ENCODE measurements at places on chromosomes 6 and 20.

DNA sequence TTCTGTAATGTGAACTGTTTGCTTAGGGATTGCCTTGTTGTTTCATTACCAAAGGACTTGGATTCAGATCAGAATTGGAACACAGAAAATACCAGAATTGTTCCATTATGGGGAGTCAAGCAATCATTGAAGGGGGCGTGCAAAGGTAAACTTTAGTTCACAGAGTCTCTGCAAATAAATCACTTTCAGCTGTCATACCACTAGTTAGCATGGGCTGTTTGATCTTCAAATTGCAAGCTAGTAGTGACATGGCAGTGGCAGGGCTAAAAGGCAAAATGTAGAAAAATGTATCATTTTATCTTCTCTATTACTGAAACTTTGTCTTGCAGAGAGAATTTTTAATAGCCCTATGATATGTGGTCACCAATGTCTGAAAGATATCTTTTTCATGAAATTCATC, 483.2 kb upstream of the NRSN1 start:
- DNase-seq, result no peak

DNA sequence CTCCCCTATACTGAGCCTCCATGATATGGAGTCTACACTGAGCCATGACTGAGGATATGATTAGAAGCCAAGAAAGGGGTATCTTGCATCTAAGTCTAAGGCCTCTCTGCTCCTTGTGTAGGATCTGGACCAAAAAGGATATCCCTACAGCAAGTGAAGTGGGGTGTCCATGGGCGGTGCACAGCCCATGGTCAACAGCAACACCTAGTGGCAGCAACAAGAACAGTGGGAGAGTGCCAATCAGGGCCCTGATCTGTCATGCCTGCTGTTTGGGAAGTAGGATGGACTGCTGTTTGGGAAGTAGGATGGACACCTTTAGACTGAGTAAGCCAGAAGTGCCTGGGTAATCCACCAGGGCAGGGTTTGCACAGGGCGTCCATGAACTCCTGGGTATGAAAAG, 22.4 kb downstream of the PTGIS start:
- DNase-seq, result no peak

DNA sequence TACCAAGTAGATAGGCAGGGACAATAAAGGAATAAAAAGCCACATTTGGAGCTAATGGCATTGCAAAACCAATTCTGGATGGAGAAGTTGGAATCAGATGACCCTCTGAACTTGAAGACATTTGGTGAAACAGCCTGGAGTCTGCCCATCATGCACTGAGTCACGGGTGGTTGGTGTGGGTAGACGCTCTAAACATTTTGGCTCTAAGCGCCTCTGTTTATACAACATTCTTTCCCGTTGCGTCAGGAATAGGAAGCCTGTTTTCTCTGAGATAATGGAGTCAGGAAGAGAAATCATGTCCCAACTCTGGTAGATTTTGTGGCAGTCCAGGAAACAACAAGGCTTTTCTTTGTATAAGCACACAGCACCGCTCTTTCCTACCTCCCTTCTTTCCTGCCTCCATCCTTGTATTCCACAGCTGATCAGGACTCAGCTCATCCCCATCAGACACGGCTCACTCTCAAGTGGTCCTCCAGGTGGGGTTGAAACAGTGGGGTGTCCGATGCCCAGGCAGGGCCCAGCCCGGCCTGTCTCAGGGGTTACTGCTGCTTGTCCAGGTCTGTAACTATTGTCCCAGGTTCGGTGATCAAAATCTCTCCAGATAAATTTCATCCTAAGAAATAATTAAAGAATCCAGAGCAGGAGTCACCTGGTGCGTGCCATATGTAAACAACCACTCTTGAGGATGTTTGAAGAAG, 12.1 kb upstream of the RAMACL start:
- no peak for DNase-seq

GRCh38 chr6:1574890-1575209, 34.9 kb upstream of the FOXC1 start:
- no peak for DNase-seq

DNA sequence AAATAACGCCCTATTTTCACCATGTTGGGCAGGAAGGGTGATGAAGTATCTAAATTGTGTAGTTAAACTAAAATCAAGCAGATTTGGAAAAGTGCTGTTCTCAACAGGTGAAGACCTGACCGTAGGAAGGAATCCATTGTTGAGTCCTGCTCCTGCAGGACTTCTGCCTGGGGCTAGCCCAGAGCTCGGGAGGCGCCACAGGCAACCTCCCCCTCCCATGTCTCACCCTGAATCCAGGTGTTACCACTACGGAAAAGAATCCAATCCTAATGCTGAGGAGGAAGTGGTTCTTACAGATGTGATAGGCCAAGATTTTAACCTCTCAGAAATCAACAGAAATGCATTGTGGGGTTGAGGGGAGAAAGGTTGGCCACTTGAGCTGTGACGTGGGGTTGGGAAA, 30.2 kb downstream of the RAB22A start:
- no peak for DNase-seq

- DNase-seq, result no peak
Measured at GRCh38 chr6:139343052-139343750, 31.2 kb downstream of the CITED2 start.

GRCh38 chr6:87182321-87182720, 27.0 kb downstream of the ZNF292 start:
- DNase-seq, result no peak

GRCh38 chr6:106486236-106486635, 125.7 kb downstream of the CRYBG1 start:
- DNase-seq, result no peak

GRCh38 chr6:24394780-24395437, 7.8 kb upstream of the MRS2 start:
- DNase-seq, result no peak

GRCh38 chr20:1173698-1174097, 11.1 kb downstream of the TMEM74B start:
- DNase-seq, result no peak

DNA sequence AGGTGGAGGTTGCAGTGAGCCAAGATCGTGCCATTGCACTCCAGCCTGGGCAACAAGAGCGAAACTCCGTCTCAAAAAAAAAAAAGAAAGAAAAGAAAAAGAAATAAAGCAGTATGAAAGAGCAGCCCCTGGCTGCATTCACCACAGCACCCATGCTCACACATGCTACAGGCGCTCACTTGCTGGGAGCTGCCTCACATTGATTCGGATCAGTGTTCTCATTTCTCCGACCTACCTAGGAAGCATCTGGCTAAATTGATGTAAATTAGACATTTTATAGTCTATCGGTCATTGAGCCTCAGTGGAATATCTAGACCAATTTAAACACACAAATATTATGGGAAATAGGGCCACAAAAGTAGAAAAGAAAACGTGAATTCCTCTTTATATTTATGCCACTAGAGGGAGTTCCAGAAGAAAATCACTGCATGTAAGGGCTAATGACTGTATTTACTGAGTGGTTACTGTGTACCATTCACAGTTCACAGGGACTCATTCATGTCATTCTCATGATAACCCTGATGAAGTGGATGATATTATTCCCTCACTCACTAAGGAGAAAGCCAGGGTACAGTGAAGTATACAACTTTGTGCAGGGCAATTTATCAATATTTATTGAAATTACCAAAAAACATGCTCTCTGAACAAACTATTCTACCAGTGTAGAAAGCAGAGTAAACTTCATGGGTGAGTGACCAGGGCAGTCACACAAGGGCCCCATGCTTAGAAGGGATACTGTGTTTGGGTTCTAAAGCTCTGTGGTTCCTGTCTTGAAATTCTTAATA, 5.3 kb upstream of the MOG start:
- no peak for DNase-seq

GRCh38 chr6:153425536-153425935, 294.5 kb upstream of the RGS17 start:
- no peak for DNase-seq

DNA sequence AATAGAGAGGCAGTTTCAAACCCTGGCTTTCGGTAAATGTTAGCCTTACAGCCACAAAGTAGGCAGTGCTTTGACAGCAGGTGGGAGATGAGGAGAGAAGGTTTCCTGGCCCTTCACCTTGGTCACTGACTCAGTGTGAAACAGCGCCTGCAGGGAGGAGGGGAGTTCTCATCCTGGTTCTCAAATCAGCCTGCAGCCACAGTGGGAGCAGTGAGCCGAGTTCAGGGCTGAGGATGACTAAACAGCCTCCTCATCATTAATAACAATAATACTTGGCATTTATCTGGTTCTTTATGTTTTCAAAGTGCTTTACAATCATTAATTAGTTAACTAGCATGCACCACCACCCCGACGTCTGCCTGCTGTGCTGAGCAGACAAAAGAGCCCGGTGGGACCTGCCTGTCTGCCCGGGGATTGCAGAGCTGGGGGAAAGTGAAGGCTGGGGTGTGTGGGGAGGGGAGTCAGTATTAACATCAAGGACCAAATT, 59.6 kb downstream of the PRDM1 start:
- peak; percentile 65 for DNase-seq

- no peak for DNase-seq
Measured at GRCh38 chr20:44328428-44328827, 8.4 kb upstream of the R3HDML start.

DNA sequence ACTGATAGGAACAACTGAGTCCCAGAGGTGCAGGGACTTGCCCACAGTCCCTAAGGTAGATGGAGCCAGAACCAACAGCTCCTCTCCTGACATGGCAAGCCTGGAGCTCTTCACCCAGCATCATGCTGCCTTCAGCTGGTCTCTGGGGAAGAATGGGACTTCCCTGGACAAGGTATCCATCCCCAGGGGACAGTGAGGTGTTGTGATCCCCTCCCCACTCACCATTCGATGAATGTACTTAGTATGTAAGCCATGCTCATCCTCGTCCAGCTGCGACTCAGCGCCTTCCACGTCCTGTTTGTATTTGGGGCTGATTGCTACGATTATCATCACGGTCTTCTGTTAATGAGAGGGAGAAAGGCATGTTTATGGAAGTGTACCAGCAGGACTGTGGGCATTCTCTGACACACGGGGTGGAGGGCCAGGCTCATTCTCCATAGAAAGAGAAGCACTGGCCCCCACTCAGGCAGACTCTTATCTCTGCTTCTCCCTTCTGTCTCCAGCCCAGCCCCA, 39.4 kb downstream of the TRAF3IP2 start:
- DNase-seq, result no peak

- DNase-seq, result no peak
Measured at GRCh38 chr20:45487231-45487635, 17.7 kb downstream of the WFDC2 start.

GRCh38 chr6:79557673-79558467, 20.6 kb upstream of the LCA5 start:
- DNase-seq, result no peak

DNA sequence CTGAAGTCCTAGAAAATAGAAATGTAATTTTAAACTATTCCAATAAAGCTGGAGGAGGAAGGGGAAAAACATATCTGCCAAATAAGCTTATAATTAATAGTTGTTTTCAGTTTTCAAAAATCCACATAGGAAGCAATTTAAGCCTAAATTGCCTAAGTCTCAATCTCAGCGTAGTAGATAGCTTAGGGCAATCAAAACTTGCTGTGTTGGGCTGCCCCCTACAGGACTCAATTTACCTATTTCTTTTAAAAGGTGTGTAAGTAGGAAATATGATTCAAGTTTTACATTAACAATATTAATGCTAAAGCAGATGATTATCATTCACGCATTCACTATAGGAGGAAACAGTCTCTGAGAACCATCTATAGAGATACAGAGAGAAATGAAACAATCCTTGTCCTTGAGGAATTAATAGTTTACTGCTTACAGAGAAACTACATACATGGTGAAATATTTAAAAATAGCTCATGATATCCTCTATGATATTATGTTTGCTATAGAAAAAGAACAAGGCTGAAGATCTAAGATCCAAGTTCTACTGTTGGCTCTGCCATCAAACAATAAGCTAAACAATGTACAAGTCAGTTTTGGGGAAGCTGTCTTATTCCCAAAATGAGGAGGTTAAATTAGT, 102.1 kb downstream of the ATG5 start:
- peak; percentile 75 for DNase-seq

DNA sequence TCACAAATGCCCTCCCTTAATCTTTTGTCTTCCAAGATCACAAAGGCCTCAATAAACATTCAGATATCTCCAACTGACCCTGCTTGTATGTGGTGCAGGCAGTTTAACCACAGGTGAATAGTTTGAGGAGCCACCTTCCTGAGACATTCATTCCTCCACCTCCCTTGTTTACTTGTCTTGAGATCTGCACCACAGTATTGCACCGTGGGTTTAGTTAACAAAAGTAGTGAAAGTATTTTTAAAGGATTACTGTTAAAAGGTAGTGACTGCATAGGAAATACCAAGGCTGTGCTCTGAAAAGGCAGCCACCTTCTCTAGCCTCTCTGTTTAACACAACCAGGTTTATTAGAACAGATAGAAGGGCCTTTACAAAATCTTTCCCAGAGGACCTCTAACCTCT, 46.5 kb downstream of the SESN1 start:
- no peak for DNase-seq

GRCh38 chr6:156662025-156662445, 115.1 kb upstream of the ARID1B start:
- DNase-seq, result peak; percentile 73

DNA sequence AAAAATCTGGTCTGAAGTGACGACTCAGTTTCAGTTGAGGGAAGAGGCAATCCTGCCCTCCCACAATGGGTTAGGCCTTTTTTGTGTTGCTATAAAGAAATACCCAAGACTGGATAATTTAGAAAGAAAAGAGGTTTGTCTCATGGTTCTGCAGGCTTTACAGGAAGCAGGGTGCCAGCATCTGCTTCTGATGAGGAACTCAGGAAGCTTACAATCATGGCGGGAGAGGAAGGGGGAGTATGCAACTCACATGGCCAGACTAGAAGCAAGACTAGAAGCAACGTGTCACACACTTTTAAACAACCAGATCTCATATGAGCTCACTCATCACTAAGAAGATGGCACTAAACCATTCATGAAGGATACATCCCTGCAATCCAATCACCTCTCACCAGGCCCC, 529.3 kb downstream of the KIF16B start:
- DNase-seq, result no peak

DNA sequence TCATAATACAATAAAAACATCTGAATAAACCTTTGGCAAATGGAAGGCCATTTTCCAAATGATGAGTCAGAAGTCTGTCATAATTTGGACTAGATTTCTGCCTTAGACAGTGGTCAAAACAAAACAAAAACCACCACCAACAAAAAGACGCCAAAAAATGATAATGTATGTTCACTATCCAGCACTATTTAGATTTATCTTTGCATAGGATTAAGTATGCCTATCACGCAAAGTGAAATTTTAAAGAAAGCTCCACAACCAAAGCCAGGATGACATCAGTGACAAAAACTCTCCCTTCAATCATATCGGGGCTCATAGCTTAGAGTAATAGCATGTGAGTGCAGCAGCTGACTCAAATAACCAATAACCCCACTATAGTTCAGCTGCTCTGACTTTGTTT, 201.9 kb downstream of the MOXD1 start:
- no peak for DNase-seq

GRCh38 chr20:58071991-58072390, 156.5 kb downstream of the ANKRD60 start:
- DNase-seq, result peak; percentile 12

DNA sequence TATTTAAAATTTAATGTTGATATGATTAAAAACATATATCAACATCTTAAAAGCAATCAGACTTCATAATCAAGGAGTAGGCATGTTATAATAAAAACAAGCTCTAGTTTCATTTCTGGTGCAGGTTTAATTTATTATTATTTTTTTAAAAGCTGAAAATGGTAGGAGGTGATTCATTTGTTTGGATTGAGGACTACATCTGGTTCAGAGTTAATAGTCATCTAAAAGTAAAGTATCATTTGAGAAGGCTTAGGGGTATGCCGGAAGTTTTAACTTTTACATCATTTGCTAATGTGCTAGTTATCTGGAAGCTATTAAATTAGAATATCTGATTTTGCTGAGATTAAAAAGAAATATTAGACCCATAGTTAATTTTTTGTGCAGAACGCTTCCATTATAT, 169.5 kb upstream of the LAMA2 start:
- no peak for DNase-seq

Measured in stimulated activated effector memory CD8-positive, alpha-beta T cell treated with anti-CD3 and anti-CD28 coated beads, Interleukin-12 subunit alpha, Interleukin-12 subunit beta, amount 100 ng/mL, for 72 hours (primary cell).